ENCODE measurements at places on chromosomes 11 and 22.

DNA sequence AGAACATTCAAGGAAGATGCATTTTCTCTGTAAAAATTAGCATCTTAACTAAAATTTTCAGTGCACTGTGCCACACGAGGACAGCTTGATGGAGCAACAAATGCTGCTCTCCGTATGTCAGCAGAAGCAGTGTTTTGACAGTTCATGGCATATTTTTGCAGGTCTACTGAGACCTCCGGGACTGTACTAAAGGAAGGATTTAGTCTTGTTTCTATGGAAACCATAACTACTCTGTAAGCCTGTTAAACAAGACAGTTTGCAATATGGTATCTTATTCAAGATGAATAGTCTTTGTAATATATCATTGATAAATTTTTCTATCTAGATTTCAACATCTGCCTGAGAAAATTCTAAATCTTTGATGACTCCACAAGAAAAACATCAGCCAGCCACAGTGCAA, 184.0 kb upstream of the GUCY1A2 start:
- DNase-seq: no peak

- DNase-seq: peak; percentile 60
Observed at GRCh38 chr11:587978-588380, 11.7 kb downstream of the PHRF1 start.

GRCh38 chr11:130037058-130037457, 32.6 kb upstream of the APLP2 start:
- DNase-seq: no peak

- DNase-seq: no peak
Observed at GRCh38 chr11:33444835-33445594, 187.8 kb downstream of the HIPK3 start.

DNA sequence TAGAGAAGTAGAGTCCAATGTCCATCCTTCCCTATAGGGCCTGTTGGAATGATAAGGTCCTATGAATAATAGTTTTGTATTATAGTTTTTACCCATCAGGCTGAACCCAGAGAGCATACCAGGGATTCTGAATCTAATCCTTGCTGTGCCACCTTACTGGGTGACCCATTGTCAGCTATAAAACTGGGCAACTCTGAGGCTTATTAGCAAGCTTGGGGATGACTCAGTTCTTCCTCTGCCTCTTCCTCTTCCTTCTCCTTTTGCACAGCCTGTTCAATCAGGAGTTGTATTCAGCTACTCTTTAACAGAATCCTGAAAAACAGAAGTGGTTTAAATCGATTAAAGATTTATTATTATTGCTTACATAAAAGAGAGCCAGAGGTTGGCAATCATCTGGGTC, 8.9 kb downstream of the HEPHL1 start:
- DNase-seq: no peak

DNA sequence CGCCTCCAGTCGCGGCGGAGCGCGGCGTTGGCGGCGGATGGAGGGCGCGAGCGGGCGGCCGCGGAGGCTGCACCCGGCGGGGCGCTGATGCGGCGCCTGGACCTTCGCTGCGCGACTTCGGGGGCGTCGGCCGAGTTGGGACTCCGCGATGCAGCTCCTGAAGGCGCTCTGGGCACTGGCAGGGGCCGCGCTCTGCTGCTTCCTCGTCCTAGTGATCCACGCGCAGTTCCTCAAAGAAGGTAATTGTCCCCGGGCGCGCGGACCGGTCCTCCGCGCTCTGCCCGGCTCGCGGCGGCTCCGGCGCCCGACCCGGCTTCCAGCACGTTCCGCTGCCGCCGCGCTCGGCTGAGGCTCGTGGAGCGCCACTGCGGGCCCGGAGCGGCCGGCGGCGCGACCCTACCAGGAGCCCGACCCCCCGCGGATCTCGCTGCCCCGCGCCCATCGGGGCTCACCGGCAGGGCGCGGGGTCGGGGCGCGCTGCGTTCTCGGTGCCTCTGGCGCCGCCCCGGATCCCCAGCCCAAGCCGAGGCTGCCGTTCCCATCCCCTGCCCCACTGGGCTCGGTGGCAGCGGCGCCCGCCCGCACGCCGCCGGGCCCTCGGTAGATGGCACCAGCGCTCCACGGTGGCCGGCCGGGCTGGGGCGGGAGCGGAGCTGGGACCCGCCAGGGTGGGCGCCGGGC, 1251.2 kb downstream of the BRD1 start:
- no peak for DNase-seq

- no peak for DNase-seq
Observed at GRCh38 chr22:45657701-45658100, 13.9 kb upstream of the ATXN10 start.

- DNase-seq: peak; percentile 35
Observed at GRCh38 chr11:94767701-94768601, at the start of gene AMOTL1. Gene AMOTL1, plus strand, starts transcription at chr11:94768356. Its CDS starts 156 bp downstream, at chr11:94768512.

DNA sequence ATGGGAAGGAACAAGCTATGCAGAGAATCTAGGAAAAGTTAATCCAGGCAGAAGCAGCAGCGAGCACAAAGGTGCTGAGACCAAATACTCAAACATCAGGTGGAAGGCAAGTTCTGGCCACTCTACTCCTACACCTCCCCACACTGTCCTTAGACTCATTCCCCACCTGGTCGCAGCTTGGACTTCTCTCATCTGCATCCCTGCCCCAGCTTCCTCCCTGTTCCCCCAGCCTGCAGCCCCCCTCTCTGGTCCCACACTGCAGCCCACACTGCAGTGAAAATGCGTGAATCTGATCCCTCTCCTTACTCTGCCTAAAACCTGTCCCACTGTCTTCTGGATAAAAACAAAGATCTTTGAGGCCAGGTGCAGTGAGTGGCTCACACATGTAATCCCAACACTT, 9.1 kb downstream of the TPBGL start:
- DNase-seq: no peak

- DNase-seq: no peak
Observed at GRCh38 chr11:2529636-2530035, 84.8 kb downstream of the KCNQ1 start.

- DNase-seq: no peak
Observed at GRCh38 chr11:94960488-94960887, 12.9 kb downstream of the CWC15 start.

- no peak for DNase-seq
Observed at GRCh38 chr22:20404881-20405280, 10.9 kb downstream of the ZNF74 start.

DNA sequence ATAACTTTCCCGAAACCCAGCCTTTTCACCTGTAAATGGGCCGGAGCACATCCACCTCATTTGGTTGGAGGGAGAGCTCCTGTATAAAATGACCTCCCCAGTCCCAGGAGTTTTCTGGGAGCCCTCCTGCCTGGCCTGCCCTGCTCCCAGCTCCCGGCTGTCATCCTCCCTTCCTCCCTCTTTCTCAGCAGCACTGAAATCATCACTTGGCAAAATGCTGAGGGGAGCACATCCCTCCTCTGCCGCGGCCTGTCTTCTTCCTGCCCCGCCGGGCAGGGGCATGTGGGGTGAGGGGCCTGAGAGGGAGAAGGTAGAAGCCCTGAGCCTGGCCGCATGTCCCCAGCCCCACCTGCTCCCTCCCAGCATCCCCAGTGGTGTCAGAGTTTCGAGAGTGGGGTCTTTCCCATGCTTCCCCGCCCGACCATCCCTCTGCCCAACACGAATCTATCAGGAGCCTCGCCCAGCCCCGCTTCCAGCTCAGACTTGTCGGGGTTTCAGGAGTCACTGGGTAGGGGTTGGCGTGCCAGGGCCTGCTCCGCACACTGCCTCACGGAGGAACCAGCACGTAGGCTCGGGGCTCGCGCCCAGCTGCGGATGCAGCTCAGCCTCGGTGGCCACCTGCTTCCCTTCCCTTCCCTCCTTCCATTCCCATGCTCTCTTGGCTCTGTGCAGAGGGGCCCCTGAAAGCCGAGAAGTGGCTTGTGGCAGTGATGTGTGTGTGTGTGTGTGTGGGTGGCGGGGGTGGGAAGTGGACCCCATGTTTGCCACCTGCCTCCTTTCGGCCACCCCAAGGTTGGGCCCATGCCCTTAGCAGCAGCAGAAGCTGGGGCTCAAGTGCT, 37.1 kb downstream of the NECTIN1 start:
- DNase-seq: no peak

DNA sequence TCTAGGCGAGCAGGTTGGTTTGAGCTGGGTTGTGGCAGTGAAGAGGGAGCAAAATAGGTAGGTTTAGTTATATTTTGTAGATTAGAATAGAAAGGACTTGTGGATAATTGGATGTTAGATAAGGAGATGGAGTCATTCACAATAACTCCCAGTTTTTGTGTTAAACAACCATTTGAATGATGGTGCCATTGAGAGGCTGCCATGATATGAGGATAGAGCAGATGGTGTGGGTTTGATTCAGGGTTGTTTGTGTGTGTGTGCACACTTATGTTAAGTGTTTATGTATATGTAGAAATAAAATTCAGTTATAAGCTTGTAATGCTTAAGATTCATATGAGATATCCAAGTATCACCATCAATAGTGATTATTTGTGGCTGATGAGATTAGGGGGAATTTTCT, 166.6 kb downstream of the NXPE2 start:
- no peak for DNase-seq

DNA sequence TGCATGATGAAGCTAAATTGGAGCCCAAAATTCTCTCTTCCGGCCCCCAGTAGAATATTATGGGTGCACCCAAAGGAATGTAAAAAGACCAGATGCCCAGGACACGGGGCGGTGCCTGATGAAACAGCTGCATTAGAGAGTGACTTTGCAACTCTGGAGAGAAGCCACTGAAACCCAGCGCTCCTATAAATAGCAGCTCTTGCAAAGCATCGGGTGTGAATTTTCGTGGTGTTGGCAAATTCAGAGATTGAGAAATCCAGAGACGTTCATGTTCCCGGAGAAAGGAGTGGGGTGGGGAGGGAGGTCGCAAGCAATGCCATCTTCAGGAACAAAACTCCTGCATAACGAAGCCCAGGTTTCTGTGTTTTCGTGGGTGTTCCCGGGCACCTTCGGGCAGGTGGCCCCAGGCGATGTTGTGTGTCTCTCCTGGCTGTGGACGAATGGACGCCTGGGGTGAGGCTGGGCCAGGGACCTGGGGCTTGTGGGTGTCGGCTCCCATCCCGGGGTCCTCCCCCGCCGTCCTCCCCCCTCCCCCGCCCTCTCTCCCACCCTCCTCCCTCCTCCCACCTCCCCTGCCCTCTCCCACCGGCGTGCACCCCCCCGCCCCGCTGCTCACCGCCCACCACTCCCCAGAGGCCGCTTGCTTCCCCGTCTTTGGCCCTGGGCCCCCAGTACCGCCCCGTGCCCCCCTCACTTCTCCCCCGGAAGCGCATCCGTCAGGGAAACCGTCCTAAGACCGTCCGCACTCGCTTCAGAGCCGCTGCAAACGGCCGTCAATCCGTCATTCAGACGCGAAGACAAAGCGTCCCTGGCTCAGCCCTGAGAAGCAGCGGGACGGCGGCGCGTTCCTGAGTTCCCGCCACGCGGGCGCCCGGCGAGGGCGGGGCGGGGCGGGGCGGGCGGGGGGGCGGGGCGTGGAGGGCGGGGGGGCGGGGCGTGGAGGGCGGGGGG, 26.7 kb upstream of the TOLLIP start:
- peak; percentile 63 for DNase-seq

DNA sequence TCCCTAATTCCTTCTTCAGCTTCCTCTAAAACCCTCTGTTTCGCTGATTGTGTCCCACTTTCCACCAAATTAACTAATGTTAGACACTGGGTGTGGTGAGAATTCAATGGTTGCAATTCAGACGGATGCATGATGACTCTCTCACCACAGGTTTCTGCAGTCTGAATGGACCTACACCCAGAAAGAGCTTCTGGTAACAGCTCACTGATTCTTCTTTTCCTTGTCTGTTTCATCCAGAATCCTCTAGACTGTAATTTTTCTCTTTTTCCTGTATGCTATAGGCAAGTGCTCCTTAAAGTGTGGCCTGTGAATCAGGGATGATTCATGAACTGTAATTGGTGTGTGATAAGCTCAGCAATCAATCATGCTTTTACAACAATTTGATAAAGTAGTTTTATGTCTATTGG, 18.1 kb downstream of the MMP10 start:
- no peak for DNase-seq

GRCh38 chr22:41094041-41094593, 1.7 kb downstream of the EP300 start:
- DNase-seq: no peak

DNA sequence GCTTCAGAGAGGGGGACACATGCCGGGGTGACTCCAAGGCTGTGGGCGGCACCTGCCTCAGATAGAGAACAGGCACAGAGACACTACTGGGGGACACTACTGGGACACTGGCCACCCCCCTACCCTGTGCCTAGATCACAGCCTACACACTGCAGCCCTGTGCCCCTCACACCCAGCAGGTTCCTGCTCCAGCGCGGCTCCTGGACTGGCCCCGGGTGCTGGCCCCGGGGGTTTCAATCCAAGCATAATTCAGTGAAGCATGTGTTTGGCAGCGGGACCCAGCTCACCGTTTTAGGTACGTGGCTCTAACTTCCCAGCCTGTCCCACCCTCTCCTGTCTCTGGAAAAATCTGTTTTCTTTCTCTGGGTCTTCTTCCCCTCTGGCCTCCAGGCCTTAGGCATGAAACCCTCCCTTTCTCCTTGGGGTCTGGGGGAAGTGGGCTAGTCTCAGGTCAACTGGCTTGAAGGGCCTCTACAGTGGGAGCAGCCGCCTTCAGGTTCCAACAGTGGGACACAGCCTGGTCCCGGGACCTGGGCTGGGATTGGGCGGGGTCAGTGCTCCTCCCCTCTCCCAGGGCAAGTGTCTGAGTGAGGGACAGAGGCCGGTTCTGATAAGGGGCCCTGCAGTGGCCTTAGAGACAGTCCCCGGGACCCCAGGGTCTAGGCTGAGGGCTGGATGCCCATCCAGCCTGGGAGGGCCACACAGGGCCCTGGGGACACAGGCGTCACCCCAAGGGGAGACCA, 98.8 kb downstream of the CRYBB2 start:
- no peak for DNase-seq

GRCh38 chr11:46492532-46492931, 101.0 kb upstream of the CHRM4 start:
- no peak for DNase-seq

GRCh38 chr11:10528121-10528520, 12.9 kb downstream of the RNF141 start:
- no peak for DNase-seq

DNA sequence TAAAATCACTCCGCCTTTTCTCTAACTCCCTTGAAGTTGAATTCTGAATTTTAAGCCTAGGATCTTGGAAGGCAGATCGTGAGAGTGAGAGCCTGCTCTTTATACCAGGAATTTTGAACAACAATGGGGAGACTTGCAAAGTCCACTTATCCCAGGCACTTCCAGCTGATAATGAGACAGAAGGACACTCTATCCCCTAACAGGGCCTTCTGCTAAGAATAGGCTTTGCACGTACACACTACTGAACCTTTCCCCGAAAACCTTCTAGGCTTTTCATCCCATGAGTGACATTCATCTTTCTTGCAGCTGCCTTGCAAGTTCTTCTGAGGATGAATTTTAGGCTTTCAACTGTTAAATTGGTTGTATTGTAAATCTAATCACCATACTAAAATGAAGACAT, 44.0 kb upstream of the WT1 start:
- no peak for DNase-seq

GRCh38 chr22:40808018-40808841, 10.9 kb downstream of the SLC25A17 start:
- DNase-seq: no peak

GRCh38 chr22:49460592-49461281, 366.9 kb downstream of the BRD1 start:
- DNase-seq: no peak

All from activated gamma-delta T cell treated with Interleukin-2 at 50 U/mL for 16 hours (primary cell).